ENCODE measurements at places on chromosomes 12 and 14.

DNA sequence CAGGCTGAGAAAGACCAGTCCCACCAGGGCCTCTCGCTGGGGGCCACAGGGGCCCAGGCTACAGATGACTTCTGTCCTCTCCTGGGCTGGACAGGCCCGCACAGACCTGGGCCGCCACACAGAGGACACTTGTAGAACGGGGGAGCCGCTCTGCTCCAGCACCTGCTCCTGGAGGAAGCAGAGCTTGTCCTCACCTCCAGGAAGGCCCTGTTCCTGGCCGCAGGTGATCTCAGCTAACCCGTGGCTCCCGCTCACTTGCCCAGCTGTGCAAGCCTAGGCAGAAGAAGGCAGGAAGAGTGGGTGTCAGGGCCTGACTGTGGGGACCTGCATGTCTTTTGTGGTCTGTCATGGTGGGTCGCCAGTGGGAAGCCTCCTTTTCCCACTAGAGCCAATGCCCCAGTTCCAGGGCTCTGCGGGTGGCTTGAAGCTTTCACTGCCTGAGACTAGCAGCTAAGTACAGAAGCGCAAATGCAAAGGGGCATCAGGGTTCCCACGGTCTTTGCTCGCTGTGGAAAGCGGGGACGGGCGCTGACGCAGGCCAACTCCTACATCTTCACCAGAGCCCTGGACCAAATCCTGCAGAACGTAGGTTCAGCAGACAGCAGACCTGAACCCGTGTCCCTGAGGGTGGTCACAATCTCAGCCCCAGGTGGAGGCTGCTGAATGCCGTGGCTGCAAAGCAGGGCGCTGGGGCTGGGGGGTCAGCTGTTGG, 8.8 kb upstream of the CEP170B start:
- no peak for DNase-seq

DNA sequence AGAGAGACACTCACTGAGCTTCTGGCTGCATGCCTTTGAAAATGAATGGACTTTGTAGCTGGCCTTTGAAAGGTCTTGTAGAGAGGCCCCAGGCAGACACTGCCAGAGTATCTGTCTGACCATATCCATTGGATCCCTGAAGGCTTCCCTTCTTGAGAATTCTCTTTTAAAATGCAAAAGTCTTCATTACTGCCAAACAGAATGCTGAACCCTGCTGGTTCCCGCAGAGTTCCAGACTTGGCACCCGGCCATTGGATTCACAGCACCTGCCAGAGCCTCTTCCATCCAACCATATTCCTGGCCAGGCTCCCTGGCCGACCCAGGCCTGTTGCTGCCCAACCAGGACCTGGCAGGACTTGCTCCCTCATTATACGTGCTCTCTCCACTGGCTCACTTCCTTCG, 182.5 kb downstream of the GXYLT1 start:
- no peak for DNase-seq

GRCh38 chr14:63737582-63738006, 9.7 kb upstream of the SGPP1 start:
- no peak for DNase-seq

DNA sequence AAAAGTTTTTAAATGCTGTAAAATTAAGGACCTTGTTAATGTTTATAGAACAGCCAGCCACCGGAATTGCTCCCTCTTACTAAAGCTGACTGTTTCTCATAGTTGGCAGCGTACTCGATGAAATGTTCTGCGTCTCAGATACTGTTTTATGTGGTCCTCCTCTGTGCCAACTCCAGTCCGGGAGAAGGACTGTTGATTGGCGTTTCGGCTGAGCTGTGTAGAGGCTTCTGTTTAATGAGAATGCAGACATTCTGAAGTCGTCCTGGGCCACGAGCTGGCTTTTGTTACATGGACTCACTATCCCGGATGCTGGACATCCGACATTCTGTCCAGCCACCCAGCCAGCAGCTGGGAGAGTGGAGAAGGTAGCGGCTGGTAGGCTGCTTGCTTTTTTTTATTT, 75.4 kb downstream of the WDR20 start:
- DNase-seq: no peak

All from activated CD4-positive, alpha-beta T cell treated with anti-CD3 and anti-CD28 coated beads, Interleukin-2, amount 50 U/mL, for 24 hours (primary cell).